ENCODE measurements at places on chromosomes 1 and 21.

DNA sequence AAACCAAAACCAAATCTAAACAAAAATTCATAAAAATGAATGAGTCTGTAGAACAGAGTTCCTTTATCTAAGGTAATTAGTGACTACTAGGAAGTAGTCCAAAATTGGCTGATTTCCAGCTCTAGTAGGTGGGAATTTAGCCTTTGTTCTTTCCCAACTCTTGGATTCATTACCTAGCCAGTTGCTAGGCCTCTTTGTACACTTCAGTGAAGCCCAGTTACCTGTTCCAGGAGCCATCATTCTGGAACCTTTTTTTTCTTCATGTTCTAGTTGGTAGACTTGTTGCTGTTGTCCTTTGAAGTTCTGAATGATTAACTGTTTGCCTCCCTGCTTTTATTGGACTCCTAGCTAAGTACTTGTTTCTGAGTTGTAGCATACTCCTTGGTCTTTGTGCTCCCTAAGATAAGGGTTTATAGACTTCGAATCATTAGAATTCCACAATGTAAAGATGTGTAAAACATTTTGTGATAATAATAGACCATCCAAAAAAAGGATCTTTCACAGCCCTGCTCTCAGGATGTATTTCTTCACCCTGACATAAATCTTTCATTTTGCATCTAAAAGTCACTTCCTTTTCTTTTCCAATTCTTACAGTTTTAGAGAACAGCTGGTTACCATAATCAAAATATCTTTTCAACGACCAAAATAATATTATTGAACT, 9.8 kb downstream of the PLA2G4A start:
- no peak for DNase-seq

DNA sequence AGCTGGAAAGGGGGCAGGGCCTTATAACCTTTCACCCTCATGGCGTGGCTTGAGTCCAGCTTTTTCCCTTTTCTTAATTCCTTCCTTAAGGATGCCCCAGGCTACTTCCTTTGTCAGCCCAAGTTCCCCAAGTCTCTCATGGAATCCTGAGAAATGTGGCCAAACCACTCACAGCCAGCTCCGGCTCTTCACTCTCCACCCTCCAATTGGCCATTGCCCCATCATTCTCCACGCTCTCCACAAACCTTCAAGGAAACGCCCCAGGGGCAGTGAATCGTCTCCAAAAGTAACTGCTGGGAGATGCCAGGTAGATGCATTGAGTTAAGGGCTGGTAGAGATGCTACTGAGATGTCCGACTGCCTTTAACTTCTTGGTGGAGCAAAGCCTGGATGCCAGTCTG, 113.5 kb upstream of the CD34 start:
- no peak for DNase-seq

DNA sequence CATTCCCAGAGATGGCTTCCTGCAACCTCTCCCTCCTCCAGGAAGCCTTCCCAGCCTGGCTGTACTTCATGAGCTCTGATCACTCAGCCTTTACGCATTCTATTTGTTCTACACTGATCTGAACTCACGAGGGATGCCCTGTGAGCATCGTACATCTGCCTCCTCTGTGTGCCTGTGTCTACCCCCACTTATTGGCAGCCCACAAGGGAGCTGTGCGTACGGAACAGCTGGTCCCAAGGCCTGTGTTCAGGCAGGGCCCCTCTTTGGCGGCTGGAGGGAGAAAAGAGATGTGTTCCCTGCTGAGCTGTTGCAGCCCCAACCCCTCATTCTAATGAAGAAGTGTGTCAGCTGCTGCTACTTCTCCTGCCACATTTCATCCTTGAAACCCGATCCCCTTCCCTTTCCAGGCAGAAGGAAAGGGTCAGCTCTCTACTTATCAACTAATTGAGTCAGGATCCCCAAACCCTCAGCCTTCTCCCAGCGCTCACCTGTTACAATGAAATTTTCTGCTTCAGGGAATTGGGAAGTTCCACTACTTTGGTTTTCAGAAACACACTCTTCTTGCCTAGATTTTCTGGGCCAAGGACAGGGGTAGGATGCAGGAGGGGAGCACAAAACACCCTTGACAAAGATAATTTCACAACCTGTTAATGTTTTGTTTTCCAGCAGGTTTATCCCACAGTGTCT, 3.2 kb downstream of the INKA2 start:
- DNase-seq: no peak

GRCh38 chr21:33767236-33767635, 124.9 kb downstream of the ITSN1 start:
- DNase-seq: no peak

- peak; percentile 91 for DNase-seq
Measured at GRCh38 chr1:178060789-178061556, 32.9 kb upstream of the RASAL2 start.

- DNase-seq: no peak
Measured at GRCh38 chr21:33843216-33843615, 72.4 kb downstream of the ATP5PO start.

DNA sequence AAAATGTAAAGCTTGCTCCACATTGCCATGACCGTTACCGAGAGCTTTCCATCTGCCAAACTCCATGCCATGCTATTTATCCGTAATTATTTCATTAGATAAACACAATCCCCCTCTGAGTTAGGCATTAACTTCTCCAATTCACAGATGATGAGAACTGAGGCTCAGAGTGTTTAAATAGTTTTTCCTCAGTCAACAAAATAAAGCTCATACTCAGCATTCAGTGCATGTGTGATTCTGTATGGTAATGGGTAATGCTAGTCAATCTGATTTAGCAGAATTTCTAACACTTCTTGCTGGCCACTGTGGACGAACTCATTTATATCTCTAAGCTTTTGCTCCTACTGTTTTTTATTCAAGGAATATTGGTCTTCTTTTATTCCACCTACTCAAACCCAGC, 17.3 kb downstream of the SAMSN1 start:
- DNase-seq: no peak

GRCh38 chr1:235409042-235409820, 42.0 kb downstream of the TBCE start:
- DNase-seq: no peak

GRCh38 chr1:161905269-161905884, 118.3 kb downstream of the OLFML2B start:
- no peak for DNase-seq

- no peak for DNase-seq
Measured at GRCh38 chr1:26047278-26047874, 1.5 kb upstream of the SLC30A2 start.

GRCh38 chr1:6026095-6026809, 19.4 kb upstream of the KCNAB2 start:
- DNase-seq: peak; percentile 54

- no peak for DNase-seq
Measured at GRCh38 chr1:246661451-246661850, 62.8 kb upstream of the SCCPDH start.

DNA sequence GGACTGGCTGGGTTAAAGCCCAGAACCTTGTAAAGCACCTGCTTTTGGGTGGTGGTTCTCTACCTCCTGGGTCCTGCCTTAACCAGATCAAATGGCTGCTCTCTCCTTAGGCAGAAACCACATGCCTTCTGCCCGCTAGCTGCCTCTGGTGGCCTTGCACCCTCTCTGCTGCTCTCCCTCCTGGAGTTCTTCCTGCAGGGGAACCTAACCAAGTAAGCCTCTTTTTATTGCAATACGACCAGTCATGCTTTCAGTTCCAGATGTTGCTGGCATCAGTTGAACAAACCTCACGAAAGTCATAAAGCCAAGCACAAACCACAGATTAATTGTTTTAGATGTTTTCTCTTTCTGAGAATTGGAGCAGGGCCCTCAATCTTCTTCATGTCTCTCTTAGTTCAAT, 118.9 kb downstream of the GDAP2 start:
- no peak for DNase-seq

DNA sequence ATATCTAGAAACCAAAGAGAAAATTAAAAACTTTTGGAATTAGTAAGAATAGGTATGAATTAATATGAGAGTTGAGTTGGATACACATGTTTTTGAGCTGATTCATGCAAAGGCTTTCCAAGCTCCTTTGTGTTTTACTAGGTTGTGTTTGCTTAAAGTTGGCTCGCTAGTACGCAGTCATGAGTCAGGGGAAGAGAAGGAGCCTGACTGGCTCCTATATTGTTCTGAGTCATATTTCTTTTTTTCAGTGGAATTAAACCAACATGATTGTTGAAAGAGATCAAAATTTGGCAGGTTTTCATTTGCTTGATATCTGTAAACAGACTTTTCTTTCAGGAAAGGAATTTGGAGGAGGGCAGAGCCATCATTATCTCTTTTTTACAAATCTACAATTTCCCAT, 66.7 kb downstream of the MAGI3 start:
- DNase-seq: peak; percentile 94

DNA sequence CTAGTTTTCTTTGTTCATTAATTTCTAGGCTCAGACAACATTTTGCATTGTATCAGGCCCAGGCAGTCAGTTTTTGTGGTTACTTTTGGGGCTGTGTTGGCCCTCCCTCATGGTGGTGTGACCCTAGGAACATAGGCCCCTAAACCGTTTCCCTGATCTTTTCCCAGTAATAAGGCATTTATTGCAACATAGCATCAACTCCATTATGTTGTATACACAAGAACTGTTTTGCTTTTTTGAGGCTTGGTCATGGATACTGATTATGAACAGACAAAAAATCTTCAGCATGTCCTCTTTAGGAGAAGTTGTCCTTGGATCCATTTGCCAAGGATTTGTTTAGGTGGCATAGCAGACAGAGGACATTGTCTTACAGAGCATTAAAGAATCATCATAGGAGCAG, 10.3 kb downstream of the B3GALT2 start:
- no peak for DNase-seq

- DNase-seq: no peak
Measured at GRCh38 chr1:224762701-224763100, 146.6 kb downstream of the CNIH3 start.

DNA sequence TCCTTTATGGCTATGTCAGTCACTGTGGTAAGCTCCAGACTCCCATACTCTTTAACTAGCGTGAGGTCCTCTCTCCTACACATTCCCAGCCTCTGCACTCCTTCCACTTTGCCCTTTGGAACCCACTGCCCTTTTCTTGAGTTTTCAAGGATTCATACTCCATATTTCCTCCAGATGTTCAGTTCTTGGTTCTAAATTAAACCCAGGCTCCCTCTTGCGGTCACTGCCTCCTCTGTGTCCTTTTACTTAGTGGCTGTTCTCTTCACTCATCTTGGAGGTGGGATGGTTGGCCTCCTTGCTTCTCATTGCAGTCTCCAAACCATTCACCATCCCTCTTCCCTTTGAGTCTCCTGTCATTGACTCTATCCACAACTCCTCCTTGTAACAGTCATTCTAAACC, 208.1 kb downstream of the TGFB2 start:
- peak; percentile 54 for DNase-seq

DNA sequence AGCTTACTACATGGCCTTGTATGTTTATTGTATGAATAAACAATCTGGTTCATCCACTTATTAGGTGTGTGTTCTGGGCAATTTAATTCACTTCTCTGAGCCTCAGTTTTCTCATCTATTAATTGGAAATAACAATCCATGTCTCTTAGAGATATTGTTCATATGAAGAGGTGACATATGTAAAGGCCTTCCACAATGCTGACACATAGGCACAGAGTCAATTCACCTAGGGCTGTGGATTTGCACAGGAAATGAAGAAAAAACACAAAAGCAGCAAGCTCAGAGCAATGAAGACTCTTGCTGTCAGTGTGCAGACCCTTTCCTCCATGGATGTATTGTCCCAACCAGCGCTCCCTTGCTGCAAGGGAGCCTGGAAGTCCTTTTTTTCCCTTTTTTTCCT, 195.2 kb upstream of the CAMK1G start:
- DNase-seq: no peak

DNA sequence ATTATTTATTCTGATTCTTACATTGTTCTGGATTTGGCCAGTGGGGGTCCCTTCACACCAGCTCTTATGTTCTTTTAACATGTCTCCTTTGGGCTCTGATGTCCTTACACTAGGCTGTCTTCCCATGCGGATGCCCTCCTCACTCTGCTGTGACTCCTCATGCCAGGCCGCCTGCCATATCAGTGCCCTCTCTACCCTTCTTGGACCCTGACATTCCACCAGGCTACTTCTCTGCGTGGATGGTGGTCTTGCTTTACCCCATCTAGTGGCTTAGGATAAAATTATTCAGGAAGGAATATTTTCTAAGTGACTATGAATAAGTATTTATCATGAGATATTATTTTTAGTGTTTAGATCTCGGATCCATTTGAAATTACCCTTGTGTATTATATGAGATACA, 21.2 kb downstream of the ATF6 start:
- DNase-seq: no peak

DNA sequence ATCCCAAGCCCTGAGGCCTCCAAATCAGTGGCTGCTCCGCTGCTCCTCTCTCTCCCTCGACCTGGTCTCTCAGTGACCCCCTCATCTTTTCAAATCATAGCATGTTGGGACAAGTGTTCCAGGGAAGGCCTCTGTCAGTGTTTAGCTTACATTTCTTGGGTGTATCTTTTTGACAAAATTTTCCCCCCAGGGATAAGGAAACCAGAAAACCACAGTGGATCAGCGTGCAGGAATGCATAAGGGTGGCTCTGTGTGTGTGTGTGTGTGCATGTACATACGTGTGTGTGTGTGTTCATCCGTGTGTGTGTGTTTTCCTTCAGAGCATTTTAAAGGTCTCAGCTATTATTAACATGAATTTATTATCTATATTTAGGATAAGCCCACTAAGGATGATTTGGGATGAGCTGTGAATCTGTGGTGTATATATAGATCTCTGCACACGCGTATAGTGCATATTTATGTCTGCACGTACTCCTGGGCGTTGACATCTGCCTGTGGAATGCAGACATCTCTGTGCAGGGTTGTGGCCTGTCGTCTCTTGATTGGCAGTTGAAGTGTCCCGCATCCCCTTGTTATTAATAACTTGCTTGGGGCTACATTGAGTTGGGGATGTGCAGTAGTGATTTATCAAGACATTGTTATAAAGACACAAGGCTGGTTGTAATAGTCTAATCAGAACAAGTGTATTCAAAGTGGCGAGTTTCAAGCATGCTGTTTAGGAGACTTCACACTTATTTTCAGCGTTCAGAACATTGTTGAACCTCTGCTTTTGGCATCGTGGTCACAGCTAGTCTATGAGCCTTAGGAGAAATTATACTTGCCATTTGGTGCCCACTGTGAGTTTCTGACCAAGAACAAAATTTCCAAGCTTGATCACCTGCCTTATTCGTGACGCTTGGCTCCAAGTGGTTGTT, 55.6 kb downstream of the GALNT2 start:
- no peak for DNase-seq

DNA sequence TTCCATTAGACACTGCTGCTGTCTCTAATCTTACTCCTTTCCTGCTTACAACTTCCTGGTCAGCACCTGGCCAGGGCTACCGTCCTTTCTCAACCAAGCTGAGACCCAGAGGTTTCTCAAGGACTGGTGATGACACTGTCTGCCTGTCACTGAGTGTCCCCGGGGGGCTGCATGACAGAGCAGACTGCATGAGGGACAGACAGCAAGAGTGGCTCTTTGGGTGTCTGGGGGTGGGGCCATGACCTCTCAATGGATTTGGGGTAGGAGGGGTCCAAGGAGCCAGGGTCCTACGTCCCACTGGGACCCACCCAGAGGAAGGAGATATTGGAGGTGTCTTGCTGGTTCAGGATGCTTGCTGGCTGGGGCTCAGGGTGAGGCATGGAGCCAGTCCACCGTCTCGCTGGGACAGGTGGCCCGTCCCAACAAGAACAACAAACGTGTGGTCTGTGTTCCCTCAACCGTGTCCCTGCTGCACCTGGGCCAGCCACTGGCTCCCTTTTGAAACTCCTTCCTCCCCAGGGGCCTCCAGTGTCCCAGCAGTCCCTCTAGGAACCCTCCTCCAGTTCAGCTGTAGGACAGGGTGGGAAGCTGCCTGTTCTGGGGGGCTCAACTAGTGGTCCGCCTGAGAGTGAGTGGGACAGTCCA, 344.6 kb upstream of the AJAP1 start:
- DNase-seq: no peak

- no peak for DNase-seq
Measured at GRCh38 chr1:94156096-94156625, 35.2 kb upstream of the ABCA4 start.

GRCh38 chr1:153578490-153578889, 12.8 kb upstream of the S100A2 start:
- DNase-seq: no peak

Data from astrocyte of the hippocampus (primary cell).